T-helper 22 cell (primary cell): ENCODE measurements at places on chromosomes 7 and 10.

DNA sequence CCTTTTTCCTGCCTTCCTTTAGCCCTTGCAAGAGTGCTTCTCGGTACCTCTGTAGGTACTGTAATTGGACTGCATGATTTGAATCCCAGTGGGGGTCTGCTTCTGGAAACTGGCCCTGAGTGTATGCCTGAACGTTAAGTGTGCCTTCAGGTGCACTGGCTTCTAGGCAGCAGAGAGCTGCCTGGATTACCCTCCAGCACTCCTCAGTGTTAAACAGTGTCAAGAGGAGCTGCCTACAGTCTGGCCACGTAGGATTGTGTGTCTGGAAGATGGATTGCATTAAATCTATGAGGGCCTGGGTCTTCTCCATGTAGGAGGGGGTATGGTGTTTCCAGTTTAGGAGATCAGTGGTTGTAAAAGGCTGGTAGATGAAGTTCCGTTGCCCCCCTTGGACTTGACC is 103.7 kb downstream of the TRIM24 start:
- DNase-seq: no peak

GRCh38 chr7:69787736-69788431 is 189.6 kb downstream of the AUTS2 start:
- DNase-seq: no peak

GRCh38 chr10:17067376-17068264 is 62.0 kb downstream of the CUBN start:
- no peak for DNase-seq

- no peak for DNase-seq
Observed at GRCh38 chr7:132092106-132092505, 484.2 kb downstream of the PLXNA4 start.

GRCh38 chr7:69129951-69130350 is 468.3 kb upstream of the AUTS2 start:
- no peak for DNase-seq

GRCh38 chr7:155587486-155587885 is 41.1 kb upstream of the CNPY1 start:
- DNase-seq: no peak

- no peak for DNase-seq
Observed at GRCh38 chr7:18208921-18209320, 181.3 kb upstream of the PRPS1L1 start.

- no peak for DNase-seq
Observed at GRCh38 chr10:52194191-52194590, 119.9 kb upstream of the DKK1 start.

- DNase-seq: no peak
Observed at GRCh38 chr10:71397296-71398212, 834 bp downstream of the CDH23 start.

- no peak for DNase-seq
Observed at GRCh38 chr7:95859429-95859828, 87.1 kb downstream of the DYNC1I1 start.
